ENCODE measurements at places on chromosomes 5 and 9. TPM values are rescaled to one million over a fixed set of nuclear protein-coding genes. Genes with fewer than 3 reads are reported as not detected.

DNA sequence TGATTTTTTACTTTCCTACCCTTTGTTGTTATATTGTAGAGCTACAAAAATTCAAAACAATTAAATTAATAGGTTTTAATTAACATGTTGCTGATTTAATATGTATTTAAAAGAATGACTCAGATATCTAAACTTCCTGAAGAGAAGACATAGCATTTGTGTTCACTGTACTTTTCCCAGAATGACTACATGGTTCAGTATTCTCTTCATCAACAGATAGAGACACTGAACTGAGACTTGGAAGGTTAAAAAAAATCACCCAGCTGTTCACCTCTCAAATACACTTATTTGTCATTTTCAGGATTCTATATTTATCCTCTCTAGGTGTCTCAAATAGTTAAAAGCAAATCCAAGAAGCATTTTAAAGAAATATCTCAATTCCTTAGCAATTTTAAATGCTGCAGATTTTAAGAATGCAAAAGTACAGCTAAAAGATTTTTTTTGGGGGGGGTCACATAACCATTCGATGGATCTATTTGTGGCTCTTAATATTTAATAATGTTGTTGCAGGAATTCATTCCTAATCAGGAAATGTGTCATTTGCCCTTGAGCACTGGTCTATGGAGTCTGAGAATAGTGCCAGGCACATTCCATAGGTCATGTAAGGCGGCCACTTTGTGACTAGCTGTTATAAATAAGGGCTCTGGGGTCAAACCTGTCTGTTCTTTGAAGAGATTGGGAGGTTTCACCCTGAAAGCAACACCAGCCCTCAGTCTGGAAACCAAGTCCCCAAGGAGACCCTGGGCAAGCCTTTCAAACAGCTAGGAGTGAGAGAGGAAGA, 463.1 kb downstream of the NR2F1-AS1 start:
- no peaks in the 10 kb centered on the region for H3K36me3 ChIP-seq
- H3K27ac ChIP-seq, result no peak overlapping the region
- H3K4me3 ChIP-seq, result no peak overlapping the region
- no peaks in the 10 kb centered on the region for H3K4me1 ChIP-seq
- DNase-seq, result no peak

- DNase-seq, result no peak
- H3K27me3 ChIP-seq, result peaks cover 41% of the 10 kb centered on the region
- H3K27ac ChIP-seq, result no peak overlapping the region
- H3K4me3 ChIP-seq, result no peak overlapping the region
- no peaks in the 10 kb centered on the region for H3K36me3 ChIP-seq
Measured at GRCh38 chr5:52985306-52985705, 3.8 kb upstream of the ITGA2 start.

TLX3 gene
- total RNA-seq, result not detected

FUT7 gene
- total RNA-seq, result 0.13 TPM

DNA sequence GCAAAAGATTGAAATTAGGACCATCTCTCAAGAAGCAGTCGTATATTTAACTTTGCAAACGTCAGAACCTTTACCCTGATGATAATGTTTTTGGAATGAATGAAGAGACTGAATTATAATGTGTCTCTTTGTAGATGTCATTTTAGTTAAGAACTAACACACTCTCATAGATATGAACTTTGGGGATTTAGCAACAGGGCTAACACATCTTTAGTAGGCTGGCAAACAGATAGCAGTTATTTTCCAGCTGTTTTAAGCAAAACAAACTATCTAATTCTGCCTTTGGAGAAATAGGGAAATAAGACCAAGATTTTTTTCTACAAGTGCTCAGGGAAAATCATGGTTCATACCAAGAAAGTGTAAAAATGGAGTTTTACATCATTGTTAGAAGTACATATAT, 469.7 kb downstream of the SPATA31D1 start:
- H3K4me3 ChIP-seq, result no peak overlapping the region
- DNase-seq, result no peak
- H3K36me3 ChIP-seq, result no peaks in the 10 kb centered on the region
- no peaks in the 10 kb centered on the region for H3K27me3 ChIP-seq
- H3K27ac ChIP-seq, result no peak overlapping the region

DNA sequence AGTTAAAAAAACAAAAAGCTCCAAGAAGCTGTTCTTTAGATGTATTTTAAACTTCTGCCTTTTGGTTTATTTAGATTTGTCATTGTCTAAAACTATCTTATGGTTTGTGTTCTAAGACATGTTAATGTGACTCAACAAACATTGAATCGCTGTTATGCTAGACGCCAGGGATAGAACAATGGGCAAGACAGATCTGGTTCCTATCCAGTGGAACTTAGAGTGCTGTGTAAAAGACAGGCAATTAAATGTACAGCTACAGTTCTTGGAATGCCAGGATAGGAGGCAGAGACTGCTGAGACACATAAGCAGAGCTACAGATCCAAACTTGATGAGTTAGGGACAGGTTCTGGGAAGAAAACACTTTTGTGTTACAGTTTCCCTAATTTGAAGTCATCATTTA, 22.4 kb downstream of the LYRM7 start:
- H3K27me3 ChIP-seq, result no peaks in the 10 kb centered on the region
- peaks cover 4% of the 10 kb centered on the region for H3K4me1 ChIP-seq
- DNase-seq, result no peak
- no peak overlapping the region for H3K27ac ChIP-seq
- no peak overlapping the region for H3K4me3 ChIP-seq

GRCh38 chr5:153974131-153974812, 64.4 kb downstream of the FAM114A2 start:
- no peak for DNase-seq
- H3K27me3 ChIP-seq, result peaks cover 6% of the 10 kb centered on the region
- no peaks in the 10 kb centered on the region for H3K36me3 ChIP-seq
- H3K27ac ChIP-seq, result no peak overlapping the region

PALM2AKAP2 gene
- total RNA-seq, result not detected

All from naive thymus-derived CD8-positive, alpha-beta T cell (primary cell).